T-helper 22 cell (primary cell): ENCODE measurements at places on chromosomes 7 and 10.

DNA sequence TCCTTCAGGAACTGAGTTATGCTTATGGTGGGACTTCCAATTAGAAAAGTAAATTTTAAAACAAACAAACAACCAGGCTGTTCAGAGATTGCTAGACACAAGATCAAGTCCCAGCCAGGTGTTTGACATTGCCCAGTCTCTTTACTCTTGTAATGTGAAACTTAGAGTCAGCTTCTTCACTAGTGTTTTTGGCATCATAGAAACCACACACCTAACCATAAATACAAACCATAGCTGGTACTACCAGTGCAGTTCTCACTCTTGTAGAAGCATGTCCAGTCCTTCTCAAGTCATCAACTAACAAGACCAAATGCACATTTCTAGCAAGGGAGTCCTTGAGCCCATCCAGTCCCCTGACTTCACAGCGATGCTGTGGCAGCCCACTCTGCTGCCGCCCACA lies 339.9 kb downstream of the GFRA1 start:
- no peak for DNase-seq

DNA sequence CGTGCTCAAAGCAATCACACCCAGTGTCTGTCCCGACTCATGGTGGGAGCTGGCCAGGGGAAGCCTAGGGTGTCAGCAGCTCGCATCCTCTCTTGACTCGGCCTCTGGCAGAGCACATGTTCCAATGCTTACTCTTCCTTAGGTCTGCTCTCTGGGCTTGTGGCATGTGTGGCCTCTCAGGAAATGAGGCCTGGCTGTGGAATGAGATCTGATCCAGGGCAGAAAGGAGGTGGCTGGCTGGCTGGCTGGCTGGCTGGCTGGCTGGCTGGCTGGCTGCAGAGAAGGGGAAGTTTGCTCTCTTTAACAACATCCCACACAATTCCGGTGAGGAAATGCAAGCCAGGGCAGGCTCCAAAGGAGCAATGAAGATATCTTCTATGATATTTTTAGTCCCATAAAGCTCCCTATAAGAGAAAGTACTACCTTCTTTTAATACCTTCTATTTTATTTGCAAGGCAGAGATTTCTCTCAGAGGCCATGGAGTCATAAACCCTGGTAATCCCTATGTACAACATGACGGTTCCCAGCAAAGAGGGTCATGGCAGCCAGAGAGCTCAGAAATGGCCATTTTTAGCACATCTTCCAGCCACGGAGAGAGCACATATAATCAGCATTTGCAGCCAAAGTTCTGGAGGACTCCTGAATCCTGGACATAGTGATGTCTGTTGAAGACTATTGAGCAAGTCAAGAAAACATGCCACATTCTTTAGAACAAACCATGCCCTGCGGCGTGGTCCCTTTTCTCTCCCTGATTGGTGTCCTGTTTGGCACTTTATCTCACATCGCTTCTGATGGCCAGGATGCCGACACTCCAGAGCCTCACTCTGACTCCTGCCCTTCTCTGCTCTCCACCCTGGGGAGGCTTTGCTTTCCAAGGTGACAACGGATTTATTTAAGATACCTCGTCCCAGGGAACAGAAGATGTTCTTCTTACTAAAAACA lies 153.7 kb downstream of the FANK1 start:
- no peak for DNase-seq

- DNase-seq, result no peak
Observed at GRCh38 chr10:120286280-120286679, 170.7 kb upstream of the PLPP4 start.

DNA sequence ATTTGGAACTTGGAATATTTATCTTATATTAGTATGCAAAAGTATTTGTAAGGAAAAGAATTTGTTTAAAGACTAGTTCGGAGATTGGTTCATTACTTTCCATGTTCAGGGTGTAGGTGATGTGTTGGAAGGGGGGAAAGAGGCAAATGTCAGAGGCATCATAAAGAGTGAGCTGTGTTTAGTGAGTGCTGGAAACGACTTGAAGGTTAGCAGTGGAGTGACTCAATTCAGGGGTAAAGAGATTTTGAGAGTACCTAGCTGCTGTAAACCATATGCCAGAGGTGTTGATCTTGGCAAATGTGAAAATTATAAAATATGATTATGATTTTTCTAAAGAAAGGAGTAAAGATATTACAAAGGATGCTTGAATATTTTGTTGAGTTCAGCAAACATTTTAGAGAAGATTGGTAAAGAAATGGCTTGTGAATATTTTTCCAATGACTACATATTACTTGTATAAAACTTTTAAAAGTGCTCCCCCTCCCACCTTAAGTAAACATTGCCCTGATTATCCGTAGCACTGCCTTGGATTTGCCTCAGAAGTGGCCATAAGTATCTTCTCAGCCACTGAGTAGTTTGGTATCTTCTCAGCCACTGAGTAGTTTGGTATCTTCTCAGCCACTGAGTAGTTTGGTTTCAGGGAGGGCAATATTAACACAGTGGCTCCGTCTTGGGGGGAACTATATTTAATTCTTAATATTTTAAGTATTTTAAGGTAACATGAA lies 51.5 kb downstream of the ZNRF2 start:
- DNase-seq, result no peak

DNA sequence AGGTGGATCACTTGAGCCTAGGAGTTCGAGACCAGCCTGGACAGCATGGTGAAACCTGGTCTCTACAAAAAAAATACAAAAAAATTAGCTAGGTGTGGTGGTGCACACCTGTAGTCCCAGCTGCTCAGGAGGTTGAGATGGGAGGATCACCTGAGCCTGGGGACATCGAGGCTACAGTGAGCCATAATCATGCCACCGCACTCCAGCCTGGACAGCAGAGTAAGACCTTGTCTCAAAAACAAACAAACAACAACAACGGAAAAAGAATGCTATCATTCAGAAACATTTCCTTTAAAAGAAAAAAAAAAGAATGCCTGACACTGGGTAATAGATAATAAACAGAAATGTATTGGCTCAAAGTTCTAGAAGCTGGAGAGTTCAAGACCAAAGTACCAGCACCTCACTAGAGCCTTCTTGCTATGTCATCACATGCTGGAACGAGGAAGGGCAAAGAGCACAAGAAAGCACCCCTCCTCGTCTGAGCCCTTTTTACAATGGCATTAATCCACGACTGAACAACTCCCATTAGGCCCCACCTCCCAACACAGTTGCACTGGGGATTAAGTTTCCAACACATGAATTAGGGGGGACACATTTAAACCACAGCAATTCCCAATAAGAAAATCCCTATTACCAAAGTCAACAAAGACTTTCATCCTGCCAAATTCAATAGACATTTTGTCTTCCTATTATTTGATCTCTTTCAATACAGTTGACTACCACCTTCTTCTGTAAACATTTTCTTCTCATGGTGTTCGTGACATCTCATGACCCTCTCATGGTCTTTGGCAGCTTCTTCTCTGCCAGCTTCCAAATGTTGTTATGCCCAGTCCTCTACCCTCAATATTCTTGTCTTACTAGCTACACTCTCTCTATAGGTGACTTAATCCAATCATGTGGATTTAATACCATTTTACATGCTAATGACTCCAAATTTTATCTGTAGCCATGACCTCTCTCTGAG lies 20.0 kb downstream of the AKR1D1 start:
- no peak for DNase-seq

- no peak for DNase-seq
Observed at GRCh38 chr10:50398381-50398780, 147.1 kb upstream of the ASAH2 start.

DNA sequence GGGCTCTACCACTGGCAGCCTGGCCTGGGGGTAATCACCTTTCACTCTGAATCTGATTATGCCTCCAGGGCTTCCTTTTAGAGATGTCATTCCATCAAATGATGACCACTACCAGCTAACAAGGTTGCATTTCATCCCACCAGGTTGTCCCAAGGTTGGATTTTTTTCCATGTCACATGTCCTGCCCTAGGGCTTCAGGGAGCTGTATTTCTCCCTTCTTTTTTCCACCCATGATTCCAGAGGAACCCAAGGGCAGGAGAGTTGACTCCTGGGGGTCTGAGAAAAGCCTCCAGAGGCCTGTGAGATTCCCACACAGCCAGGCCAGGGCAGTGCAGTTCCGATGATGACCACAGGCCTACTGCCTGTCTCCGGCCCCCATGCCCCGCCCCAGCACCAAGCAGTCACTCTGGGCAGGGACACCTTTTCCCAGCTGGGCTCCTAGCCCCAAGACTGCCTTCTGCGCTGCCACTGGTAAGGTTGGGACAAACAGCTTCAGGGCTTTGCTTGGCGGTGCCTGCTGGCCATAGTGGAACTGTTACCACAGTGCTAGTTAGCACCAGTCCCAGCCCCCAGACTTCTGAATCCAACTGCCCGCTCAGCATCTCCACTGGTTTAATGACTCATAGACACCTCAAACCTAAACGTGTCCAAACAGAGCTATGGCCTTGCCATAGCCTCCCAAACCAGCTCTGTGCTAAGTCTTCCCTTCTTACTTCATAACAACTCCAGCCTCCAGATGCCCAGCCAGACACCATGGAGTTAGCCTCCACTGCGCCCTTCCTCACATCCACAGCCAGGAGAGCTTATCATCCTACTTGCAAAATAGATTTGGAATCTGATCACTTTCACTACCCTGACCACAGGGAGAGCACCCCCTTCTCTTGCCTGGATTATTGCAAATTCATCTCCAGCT lies 133.7 kb downstream of the ARHGAP22 start:
- no peak for DNase-seq

DNA sequence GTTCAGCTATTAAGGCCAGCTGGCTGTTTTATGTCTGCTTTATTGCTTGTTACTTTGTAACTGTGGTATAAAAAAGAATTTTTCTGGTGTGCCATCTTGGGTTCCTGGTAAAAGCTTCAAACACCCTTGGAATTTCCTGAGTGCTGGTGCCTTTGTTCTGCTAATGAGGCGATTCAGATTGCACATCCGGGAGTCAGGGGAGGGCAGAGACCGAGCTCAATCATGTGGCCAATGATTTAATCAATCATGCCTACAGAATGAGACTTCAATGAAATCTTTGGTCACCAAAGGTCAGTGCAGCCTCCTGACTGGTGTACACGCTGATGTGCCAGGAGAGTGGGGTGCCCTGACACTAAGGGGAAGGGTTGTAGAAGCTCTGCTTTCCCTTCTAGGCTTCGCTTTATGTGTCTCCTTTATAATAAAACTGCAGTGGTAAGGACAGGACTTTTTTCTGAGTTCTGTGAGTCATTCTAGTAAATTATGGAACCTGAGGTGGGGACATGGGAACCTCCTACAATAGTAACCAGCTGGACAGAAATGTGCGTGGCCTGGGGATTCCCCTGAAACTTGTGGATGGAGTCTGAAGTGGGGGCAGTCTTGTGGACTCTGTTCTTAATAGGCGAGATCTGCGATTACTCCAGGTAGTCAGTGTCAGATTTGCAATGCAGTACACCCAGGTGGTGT lies 69.4 kb upstream of the OGDHL start:
- DNase-seq, result no peak

DNA sequence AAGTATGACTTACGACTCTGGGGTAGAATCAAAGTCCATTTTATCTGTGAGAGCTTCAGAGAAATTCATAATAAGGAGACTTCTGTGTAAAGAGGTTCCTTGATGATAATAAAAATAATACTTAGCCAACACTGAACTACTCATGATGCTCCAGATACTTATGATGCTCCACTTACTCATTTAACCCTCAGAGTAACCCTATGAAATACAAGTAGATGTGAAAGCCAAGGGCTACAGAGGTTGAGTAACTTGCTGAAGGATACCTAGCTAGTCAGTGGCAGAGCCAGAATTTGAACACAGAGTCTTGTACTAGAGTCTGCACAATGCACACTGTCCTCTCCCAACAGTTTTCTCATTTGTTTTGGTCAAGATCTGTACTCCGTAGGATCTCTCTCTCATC lies 89.5 kb downstream of the HECW1 start:
- no peak for DNase-seq

- no peak for DNase-seq
Observed at GRCh38 chr10:62640411-62640810, 164.1 kb upstream of the ADO start.

DNA sequence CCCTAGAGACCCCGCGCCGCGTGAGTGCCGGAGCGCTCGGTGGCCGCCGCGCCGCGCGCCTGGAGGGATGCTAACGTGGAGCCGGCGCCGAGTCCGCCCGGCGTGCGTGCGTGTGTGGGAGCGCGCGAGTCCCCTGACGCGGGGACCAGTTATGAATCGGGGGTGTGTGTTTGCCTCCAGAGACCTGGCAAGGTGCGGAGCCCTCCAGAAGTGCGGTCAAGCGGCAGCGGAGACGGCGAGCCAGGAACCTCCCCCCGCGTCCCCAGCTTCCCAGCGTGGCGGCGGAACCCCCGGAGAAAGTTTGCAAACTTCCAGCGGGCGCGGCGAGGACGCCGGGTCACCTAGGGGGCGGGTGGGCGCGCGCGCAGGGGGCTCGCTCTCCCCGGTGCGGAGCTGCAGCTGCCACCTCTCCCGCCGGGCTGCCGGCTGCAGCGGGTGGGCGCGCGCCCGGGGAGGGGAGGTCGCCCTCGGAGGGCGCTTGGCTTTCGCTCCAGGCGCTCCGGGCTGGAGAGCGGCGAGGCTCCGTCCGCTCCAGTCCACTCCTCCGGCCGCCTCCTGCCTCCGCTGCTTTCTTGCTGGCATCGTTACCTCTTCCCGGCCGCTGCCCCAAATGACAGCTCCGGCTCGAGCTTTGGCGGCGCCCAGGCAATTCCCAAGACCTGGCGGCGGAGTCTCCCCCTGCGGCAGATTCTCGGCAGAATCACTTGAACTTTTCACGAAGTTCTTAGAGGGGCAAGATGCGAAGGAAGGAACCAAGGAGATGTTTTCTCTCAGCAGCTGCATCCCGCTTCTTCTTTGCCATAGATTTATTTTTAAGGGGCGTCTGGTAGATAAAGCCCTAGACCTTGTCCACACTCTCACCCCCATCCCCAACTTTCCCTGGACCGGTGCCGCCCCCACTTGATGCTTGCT lies 2.3 kb upstream of the CREB5 start:
- no peak for DNase-seq

DNA sequence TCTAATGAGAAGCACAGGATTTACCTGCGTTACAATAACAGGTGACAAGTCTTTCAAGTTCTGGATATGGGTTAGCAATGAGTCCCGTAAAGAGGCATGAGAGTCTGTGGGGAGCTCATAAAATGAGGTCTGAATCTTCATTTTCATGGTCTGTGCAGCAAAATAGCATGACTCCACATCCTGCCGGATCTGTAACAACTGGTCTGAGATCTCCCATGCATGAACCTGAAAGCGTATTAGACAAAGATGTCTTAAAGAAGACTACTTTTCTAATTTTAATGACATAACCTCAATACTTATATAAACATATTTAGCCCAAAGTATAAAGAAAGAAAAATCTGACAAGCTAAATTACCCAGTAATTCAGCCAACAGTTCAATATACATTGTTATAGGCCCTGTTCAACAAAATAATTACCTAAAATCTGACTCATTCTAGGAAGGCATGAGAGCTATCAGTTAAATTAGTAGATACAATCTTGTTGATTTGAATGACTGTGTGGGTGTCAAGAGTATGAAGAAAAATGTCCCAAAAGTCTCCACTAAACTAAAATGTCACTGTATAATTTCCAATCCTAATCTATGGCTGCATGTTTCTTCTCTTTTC lies 36.9 kb downstream of the TNPO3 start:
- DNase-seq, result no peak

- DNase-seq, result no peak
Observed at GRCh38 chr10:85598646-85599045, 767.9 kb downstream of the GRID1 start.
